ENCODE measurements at places on chromosomes 16 and 17.

GRCh38 chr17:79049821-79050220 is 24.8 kb upstream of the ENGASE start:
- no peak for DNase-seq

DNA sequence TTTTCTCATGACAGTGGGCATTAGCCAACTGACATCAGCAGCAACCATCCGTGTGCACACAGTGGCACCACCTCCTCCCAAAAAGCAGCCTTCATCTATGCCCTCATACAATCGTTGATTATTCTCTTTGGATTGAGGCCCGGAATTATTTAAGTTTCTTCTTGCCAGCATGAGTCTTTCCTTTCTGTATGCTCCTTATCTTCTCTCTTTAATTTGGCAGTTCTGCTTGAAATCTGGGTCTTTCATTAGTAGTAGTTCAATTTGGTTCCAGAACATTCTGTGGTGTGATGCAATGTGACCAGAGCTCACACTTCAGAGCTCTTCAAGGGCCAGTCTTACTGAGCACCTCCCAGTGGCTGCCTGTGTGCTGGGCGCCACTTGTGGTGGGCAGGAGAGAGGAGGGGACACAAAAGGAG is 52.2 kb upstream of the STH start:
- no peak for DNase-seq

GRCh38 chr17:7025245-7025644 is 2.4 kb downstream of the BCL6B start:
- no peak for DNase-seq

DNA sequence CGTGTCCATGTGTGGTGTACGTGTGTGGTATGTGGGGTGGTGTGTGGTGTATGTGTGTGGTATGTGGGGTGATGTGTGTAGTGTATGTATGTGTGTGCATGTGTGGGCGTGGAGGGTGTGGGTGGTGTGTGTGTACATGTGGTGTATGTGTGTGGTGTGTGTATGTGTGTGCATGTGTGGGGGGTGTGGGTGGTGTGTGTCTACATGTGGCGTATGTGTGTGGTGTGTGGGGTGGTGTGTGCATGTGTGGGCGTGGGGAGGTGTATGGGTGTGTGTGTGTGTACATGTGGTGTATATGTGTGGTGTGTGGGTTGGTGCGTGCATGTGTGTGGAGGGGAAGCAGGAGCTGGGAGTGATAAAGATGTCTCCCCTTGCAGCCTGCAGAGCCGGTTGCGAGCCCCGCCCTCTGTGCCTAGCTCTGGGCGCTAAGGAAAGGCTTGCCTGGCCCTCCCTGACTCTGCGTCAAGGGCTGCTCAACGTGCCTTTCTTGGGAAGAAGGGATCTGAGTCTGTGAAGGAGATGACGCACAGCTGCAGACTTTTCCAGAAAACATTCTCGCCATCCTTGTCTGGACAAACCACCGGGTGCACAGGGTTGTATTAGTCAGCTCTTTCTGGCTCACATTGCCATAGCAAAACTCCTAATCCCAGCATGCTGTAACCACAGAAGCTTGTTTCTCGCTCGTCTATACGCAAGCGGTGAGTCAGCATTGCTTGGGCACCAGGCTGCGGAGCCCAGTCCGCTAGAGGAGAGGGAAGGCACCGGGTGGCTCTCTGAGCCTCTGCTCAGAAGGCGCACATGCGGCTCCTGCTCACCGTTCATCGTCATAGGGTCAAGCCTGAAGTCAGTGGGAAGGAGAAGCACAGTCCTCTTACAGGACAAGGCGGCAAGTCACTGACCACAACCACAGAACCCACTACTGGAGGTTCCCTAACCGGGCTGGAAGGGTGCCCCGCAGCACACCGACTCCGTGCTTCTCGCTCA is 2.0 kb upstream of the CD300H start:
- DNase-seq: peak; percentile 95

DNA sequence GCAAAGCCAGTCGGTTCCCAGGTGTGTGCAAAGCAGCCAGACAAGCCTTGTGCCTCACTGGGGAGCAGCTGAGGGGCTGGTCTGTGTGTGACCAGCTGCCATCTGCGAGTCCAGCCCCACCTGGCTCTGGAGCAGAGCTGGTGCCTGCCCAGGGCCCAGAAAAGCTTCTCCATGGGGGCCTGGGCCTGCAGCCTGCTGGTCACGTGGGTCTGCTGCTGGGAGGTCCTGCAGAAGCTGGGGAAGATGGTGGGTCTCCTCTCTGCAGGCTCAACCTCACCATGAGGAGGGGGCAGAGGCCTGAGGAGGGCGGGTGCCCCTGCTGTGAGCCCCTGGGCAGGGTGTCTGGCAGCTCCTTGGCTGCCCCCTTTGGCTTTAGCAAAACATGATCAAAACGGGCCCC is 71.9 kb downstream of the ENGASE start:
- DNase-seq: no peak

- no peak for DNase-seq
These were observed 1.8 kb downstream of the RUNDC3A start for GRCh38 chr17:44310188-44310587.

- peak; percentile 17 for DNase-seq
These were observed 121.9 kb downstream of the FOXL1 start for GRCh38 chr16:86700046-86700945.

GRCh38 chr17:9225305-9226101 is 204.2 kb downstream of the NTN1 start:
- no peak for DNase-seq

GRCh38 chr16:2835638-2836493 is 5.8 kb downstream of the ZG16B start:
- peak; percentile 85 for DNase-seq

DNA sequence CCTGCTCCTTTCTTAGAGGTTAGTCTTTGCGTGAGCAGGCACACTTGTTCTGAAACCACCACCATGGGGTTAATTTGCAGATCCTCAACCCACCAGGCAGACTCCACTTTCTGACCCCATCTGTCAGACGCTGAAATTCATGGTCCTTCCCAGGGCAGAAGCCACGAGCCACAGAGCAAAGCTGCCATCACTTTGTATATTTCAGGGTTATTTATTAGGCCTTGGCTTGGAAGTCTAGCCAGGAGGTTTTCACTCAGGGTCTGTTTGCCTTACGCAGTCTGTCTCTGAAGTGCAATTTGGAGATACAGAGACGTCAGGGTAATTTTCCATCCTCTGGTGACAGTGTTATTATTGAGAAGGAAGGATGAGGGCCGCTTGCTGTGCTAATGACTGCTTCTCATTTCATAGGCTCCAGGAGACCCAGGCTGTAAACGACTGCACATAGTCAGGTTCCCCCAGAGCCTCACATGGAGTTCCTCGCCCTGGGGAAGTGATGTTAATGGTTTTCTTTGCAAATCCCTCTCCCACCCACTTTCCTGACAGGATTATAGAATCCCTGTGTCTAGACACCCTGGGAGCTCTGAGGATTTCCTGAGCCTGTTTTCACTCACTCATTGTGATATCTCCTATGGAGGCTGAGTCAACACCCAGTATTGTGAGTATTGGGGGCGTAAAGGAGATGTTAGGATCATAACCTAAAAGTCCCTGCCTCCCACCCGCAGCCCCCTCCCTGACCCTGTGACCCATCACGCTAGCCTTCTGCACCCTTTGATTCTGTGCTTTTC is 269.0 kb downstream of the ABCC12 start:
- DNase-seq: no peak

- no peak for DNase-seq
These were observed 1.0 kb upstream of the CDH16 start for GRCh38 chr16:66919569-66920298.
